ENCODE measurements at places on chromosomes 6 and 20.

GRCh38 chr6:88141561-88142296, 24.4 kb downstream of the CNR1 start:
- no peak for DNase-seq

GRCh38 chr6:137806914-137807682, 60.0 kb upstream of the TNFAIP3 start:
- DNase-seq, result no peak

DNA sequence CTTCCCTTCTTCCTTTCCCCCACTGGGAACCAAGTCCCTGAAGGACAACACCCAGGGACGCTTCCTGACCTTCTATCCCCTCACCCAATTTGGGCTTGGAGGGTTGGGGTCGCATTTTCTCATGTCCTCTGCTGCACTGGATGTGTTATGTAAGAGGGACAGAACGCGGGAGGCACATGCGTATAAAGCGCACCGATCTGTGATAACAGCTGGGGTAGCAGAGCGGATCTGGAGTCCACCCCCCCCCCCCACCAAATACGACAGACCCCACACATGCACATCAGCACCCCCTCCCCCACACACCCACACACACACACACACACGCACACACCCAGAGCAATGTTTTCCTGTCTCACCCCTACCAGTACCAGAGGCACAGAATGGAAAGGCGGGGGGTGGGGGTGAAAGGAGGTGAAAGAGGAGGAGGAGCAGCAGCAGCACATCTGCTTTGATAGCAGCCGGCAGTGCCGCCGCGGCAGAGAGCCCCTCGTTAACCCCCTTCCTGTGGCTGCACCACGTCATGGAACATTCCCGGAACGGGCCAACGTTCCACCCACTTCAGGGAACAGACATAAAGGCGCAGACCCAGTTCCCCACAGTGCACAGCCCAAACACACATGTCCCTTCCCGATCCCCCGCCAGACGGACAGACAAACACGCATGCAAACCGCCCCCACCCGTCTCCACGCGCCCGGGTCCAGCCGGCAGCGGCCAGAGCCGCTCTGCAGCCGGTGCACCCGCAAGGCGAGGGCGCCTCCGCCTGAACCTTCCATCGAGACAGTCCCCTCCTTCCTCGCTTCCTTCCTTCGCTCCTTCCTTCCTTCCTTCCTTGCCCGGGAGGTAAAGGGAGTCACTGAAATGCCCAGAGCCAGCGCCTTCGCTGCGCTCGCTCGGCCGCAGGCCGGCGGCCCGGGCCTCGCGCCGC, 590 bp downstream of the HIVEP2 start:
- DNase-seq, result peak; percentile 98

- peak; percentile 47 for DNase-seq
These were observed 6.8 kb downstream of the SCAND1 start for GRCh38 chr20:35947489-35947888.

GRCh38 chr20:63169681-63170080, 46.2 kb downstream of the YTHDF1 start:
- no peak for DNase-seq

DNA sequence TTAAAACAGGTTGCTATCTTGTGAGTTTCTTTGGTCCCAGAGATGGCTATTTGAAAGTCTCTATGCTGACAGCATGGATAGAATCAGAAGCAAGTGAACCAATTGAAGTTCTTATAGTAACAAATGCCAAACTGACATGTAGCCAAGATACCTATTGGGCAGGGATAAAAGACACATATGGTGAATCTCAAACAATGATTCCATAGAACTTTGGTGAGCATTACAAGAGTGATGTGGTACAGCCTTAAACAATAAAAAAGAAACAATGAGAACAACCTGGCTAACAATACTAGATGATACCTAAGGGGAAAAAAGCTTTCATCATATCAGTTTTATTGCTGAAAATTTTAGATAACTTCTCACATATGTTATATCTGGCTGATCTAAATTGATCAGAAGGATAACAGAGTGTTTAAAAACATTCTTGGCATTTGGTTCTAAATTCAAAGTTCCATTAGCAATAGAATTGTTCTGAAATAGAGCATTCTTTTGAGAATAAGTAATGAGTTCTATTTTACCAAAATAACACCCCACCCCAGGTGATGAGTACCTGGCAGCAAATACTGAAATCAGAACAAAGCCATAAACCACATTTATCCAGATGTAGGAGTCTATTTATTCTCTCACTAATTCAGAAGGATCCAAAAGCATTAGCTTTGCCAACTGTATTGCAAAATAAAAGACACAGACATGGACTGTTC, 5.8 kb upstream of the HMGCLL1 start:
- DNase-seq, result no peak

DNA sequence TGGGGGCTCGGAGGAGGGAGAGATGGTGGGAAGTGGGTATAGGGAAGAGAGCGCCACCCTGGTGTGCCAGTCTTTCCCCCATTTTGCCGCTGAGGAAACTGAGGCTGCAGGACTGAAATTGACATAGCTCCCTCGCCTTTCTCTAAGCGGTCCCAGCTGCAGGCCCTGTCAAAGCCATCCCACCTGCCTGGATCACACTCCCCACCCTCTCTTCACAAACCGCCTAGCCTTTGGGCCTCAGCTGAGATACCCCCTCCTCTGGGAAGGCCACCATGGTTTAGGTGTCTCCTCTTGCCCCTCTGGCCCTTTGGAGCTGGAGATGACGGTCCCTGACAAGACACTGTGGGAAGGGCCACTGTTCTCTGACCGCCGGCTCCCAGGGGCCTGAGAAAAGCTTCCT, 16.9 kb downstream of the SRC start:
- no peak for DNase-seq

DNA sequence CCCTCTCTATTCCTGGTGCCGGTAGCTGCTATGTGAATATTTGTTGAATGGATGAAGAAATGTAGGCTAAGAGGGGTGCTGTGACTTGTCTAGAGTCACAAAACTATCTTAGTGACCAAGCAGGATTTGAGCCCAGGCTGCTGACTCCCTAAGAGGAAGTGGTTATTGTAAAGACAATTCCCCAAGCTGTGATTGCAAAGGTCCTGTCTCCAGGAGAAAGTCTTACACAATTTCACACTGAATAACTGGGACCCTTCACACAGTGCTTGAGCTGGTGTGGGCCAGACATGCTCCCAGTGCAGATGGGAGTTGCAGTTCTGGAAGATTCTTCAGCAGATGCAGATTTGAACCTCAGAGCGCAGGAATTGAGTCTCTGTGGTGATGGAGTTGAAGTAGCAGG, 38.1 kb downstream of the IYD start:
- DNase-seq, result no peak

- no peak for DNase-seq
These were observed 30.1 kb downstream of the HDDC2 start for GRCh38 chr6:125271486-125272159.

GRCh38 chr6:105896052-105896820, 189.9 kb upstream of the PRDM1 start:
- no peak for DNase-seq

- DNase-seq, result no peak
These were observed 177.4 kb upstream of the RREB1 start for GRCh38 chr6:6930223-6930880.

GRCh38 chr6:137680705-137681346, 186.2 kb upstream of the TNFAIP3 start:
- no peak for DNase-seq

DNA sequence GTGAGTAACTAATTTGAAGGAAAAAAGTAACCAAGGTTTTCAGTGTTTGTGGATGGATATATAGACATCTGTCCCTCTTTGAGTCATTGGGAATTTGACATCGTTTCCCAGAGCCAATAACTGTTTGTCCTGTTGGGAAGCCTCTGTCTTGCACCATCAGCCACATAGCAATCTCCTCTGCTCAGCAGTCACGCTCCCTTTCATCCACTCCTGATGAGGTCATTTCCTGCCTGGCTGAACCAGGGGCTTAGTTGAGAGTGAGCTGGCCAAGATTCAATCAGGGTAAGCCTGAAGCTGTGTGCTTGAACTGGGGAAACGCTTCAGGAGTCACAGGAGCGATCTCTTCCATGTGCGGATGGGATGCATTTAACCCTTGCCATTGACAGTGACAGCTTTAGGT, 121.5 kb upstream of the FOXQ1 start:
- DNase-seq, result no peak

GRCh38 chr20:61560361-61560853, 308.3 kb downstream of the CDH4 start:
- DNase-seq, result no peak

- no peak for DNase-seq
These were observed 5.8 kb upstream of the CDH4 start for GRCh38 chr20:61246269-61246668.

GRCh38 chr6:18536591-18537055, 149.5 kb downstream of the RNF144B start:
- no peak for DNase-seq

GRCh38 chr20:38112930-38113294, 52.2 kb downstream of the TGM2 start:
- DNase-seq, result no peak

- DNase-seq, result no peak
These were observed 2.1 kb downstream of the FAM210B start for GRCh38 chr20:56360908-56361205.

DNA sequence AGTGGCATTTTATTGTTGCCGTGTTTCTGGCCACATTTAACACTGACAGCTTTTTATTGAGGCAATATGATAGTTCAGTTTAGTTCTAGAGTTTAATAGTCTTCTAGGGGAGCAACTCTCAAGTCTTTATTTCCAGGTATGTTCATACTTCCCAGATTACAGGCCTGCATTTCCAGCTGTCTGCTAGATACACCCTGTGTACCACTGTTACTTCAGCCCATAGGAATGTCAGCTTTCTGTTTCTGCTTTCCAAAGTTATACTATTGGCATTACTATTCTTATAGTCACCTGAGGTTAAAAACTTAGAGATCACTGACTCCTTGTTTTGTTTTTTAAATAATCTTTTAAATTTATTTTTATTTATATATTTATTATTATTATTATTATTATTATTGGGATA, 7.6 kb downstream of the ZNF451 start:
- no peak for DNase-seq

GRCh38 chr6:24720131-24720603, 1.2 kb upstream of the C6orf62 start:
- DNase-seq, result peak; percentile 76

GRCh38 chr6:164151161-164152120, 736.9 kb downstream of the QKI start:
- DNase-seq, result no peak

- DNase-seq, result peak; percentile 81
These were observed 789 bp downstream of the CCND3 start for GRCh38 chr6:41940759-41941279.

- DNase-seq, result no peak
These were observed 838.0 kb downstream of the DHX35 start for GRCh38 chr20:39800111-39800510.

DNA sequence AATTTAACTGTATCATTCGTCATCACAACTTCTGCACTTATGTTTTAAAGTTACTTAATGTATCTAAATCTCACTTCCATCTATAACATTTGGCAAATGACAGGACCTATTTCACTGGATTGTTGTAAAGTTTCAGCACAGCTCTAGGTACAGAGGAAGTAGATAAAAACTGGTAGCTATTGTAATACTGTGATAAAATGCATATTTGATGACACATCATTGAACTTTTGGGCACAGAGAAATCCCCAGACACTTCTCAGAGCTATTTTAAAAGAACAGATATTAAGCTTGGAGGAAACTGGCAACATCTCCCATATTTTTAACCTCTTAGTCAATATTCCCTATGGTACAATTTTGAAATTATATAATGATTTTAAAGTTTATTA, 138.7 kb downstream of the RFPL4B start:
- DNase-seq, result no peak

GRCh38 chr20:49846206-49846807, 33.7 kb downstream of the SLC9A8 start:
- peak; percentile 72 for DNase-seq

GRCh38 chr20:3473944-3474343, 3.1 kb downstream of the ATRN start:
- DNase-seq, result peak; percentile 12

- no peak for DNase-seq
These were observed 89.3 kb downstream of the TASP1 start for GRCh38 chr20:13549451-13549850.

DNA sequence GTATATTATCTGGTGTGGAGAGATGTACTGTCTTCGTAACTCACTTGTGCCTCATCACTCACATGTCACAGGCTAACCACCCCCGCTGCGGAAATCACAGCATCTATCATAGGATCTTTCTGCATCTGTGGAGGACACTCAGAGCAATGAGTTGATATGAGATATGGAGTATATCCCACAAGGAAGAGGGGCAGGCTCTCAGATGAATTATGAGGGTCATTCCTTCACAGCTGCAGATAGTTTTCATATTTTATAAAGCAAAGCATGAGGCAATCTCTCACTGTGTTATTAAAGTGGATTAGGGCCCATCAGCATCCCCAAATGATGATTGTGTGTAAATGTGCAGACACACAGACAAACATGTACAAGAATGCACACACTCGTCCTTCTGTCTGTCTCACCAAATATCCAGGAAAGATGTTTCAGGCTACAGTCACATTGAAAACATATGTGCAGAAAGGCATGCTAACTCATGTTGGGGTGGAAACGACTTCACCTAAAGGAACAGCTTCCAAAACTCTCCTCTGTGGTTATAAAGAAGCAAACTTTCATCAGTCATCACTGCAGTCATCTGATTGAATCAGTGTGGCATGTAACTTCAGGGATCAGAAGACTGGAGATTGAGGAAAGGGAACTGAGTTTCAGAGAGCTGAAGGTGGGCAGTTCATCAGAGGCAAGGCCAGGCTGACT, 164.7 kb downstream of the FOXC1 start:
- no peak for DNase-seq

GRCh38 chr6:85460154-85460920, 10.5 kb downstream of the NT5E start:
- no peak for DNase-seq

- no peak for DNase-seq
These were observed 107.3 kb downstream of the FOXO3 start for GRCh38 chr6:108667993-108668392.

DNA sequence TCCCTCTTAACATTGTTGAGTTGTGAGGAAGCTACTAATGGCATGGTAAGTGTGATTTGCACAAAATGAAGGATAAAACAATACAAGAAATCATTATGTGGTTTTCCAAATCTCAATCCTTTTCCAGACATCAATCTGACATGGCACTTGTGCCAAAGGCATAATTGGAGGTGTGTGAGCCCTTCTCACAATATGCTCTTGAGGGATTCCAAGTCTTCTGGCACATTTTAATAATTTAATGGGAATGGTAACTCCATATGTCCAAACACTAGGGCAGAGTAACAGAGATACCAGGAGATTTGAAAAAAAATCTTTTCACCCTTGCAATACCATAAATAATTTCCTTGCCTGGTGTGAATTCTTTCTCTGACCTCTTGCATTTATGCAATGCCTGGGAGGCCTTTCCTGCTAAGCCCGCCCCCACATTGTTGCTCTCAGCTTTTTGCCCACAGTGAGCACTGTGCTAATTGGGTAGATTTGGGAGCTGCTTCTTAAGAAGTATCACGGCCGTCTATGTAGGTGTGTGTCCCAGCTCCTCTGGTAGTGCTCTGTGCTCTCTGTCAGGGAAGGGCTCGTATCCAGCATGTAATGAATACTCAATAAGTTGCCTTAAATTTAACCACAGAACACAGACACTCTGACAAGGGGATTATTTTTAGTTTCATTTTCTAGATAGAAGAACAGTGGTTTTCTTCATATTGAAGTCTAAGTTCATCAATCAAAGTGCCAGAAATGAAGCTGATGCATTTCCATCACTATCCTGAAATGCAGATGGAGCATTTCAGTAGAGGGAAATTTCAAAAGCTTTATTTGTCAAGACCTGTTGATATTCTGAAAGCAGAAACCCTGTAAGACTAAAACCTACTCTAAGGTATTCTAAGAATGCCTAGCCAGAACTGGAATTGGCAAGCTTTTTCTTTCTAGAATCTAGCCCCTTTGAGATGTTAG, 54.4 kb upstream of the CEP85L start:
- peak; percentile 60 for DNase-seq

All from activated CD8-positive, alpha-beta T cell treated with anti-CD3 and anti-CD28 coated beads for 36 hours (primary cell).